ENCODE measurements at places on chromosomes 5 and 9.

DNA sequence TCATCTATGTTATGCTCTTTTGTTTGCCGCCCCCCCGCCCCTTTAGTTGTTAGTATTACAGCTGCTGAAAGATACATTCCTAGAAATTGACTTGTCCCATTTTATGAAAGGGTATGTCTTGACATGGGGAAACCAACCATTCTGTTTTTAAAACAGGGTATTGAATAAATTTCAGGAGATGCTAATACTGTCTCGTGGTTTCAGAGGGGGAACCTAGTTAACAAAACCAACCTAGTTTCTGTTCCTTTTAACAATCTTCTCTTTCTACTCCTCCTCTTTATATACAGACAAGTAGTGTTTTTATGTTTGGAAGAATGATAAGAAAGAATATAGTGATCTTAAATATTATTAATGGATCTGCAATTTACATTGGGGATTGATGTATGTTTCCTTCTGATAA is 3.5 kb downstream of the PIP5K1B start:
- DNase-seq, result no peak

DNA sequence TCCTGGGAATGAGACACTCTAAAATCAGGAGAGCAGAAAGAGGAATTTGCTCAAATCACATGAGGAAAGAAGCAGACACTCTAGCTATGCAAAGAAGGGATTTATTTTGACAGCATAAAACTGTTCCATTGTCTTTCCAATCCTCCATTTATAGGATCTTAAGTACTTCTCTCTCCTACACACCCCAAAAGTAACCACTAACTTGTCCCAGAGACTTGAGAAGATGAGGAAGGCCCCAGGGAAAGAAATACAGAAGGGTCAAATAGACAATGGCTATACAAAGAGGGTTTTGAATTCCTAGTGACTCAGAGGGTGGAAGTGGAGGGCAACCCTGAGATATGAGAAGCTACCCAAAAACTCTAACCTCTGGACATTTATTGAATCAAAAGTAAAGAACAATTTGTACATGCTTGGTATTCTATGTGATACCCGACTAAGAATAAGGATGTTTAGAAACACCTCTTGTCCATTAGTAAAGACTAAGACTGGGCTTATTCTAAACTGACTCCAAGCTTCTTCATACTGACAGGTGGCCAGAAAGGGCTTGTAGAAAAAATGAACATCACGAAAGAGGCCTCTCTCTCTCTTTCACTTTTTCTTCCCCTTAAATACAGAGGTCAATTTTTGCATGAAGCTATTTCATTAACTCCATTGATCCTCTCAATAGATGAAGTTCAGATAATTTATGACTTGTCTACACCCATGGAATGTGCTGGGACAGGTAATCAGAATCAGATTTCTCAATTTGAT is 20.6 kb downstream of the DMAC1 start:
- no peak for DNase-seq

DNA sequence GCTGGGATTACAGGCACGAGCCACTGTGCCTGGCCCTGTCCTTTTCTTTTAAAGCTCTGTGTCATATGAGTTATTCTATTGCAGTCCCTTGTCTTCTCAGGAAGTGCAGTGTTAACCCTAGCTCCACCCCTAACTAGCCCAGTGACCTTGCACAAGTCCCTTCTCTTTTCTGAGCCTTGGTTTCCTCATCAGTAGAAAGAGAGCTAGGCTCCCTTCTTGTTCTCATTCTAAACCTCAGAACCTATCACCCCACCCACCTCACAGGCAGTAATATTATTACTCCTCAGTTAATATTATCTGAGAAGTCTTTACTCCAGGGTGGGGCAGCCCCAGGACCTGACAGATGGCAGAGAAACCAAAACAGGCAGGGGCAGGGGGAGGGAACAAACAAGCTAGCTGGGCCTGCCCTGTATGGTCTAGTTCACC is 7.2 kb downstream of the CYFIP2 start:
- peak; percentile 47 for DNase-seq

DNA sequence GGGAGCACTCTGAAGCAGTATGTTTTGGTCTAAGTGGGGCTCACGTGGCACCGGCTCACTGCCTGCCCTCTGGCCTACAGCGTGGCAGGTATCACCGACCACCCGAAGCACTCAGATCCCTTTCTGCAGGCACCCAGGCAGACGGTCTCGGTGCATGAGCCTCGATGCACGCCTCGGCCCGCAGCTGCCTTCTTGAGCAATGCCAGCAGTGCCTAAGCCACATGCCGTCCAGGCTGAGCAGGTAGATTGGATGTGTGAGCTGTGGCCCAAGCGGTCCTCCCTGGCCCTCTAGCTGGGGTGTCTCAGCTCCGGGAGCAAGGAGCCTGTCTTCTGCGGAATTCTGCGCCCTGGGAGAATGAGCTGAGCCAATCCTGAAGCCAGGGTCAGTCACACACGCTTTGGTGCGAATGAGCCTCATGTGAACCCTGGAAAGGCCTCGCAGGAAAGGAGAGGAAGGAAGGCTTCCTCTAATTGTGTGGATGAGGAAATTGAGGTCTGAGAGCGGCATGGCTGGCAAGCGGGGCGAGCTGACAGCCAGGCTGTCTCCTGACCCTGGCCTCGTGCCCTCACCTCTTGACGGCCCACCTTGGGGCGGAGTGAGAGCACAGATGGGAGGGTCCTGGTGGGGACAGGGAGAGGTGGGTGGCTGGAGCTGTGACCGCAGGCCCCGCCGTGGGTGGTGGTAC is 14.4 kb downstream of the RXRA start:
- no peak for DNase-seq

DNA sequence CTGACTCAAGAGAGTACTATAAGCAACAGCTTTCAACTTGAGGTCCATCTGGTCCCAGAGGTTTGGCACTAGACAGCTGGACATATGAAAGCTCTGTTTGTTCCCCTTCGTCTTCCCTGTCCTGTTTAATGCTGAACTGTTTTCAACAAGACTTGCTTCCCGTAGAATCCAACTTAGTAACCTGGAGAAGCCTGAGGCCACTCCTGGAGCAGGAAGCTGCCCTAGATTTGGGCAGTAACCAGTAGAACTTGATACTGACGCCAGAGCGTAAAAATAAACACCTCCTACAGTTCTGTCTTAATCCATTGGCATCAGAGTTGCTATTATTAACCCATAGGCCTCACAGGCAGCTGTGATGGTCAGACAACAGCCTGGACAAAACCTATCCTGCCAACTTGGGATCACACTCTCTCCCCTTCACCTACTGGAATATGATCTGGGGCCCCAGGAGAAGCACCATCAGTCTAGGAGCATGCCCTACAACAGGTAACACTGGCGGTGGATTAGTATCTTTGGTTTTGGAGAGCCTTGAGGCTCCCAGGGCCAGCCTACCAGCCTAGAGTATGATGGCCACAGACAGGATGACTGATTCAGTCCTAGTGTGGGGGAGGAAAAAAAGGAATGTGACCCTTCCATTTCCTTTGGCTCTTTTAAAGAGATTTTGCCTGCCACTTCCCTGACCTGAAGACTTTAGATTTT is 29.2 kb downstream of the RUSC2 start:
- DNase-seq, result no peak

- DNase-seq, result no peak
These were observed 497.1 kb downstream of the NFIB start for GRCh38 chr9:13816837-13817236.

GRCh38 chr5:72505016-72505415 is 2.2 kb downstream of the ZNF366 start:
- DNase-seq, result no peak

GRCh38 chr9:69295872-69296552 is 29.0 kb upstream of the ENTREP1 start:
- DNase-seq, result no peak

GRCh38 chr9:96186591-96187011 is 115.4 kb downstream of the HSD17B3 start:
- DNase-seq, result no peak

DNA sequence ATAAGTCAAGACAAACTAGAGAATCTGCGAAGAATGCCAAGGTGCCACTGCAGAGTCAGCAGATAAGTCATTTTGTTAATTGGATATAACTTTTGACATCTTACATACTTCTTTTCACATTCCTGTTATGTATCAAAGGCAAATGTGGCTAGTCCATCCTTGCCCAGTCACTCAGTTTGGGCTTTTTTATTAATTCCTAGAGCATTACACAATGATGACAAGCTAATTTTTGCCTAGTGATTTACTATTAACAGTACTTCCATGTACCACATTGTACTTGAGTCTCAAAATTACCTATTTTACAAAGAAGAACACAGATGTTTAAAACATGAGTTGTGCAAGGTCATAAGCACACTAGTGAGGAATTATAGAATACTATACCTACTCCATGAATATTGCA is 680.8 kb downstream of the DNAH5 start:
- no peak for DNase-seq

DNA sequence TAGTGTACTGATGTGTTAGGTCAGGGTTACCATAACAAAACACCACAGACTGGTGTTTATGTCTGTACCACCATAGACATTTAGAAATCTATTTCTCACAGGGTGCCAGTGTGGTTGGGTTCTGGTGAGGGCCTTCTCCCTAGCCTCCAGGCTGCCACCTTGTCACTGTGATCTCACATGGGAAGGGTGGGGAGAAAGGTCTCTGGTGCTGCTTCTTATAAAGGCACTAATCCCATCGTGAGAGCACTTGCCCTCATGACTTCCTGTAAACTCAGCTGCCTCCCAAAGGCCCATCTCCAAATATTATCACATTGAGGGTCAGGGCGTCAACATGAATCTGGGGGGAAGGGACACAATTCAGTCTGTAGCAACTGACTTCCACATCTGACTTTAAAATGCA is 49.8 kb downstream of the PIK3R1 start:
- DNase-seq, result no peak

GRCh38 chr9:76717613-76718012 is 46.6 kb upstream of the PCA3 start:
- no peak for DNase-seq

DNA sequence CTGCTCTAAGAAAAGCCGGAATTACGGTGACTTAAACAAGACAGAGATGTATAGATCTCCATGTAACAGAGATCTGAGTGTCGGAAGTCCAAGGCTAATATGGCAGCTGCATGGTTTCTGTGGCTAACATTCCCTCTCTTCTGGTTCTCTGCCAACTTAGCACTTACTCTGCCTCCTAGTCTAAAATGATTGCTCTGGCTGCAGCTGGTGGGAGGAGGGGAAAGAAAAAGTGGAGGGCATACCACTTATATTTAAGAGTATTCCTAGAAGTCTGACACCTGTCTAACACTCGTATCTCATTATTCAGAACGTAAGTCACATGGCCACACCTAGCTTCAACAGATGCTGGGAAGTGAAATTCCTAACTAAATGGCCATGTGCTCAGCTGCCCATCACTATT is 551.5 kb upstream of the TLE4 start:
- no peak for DNase-seq

DNA sequence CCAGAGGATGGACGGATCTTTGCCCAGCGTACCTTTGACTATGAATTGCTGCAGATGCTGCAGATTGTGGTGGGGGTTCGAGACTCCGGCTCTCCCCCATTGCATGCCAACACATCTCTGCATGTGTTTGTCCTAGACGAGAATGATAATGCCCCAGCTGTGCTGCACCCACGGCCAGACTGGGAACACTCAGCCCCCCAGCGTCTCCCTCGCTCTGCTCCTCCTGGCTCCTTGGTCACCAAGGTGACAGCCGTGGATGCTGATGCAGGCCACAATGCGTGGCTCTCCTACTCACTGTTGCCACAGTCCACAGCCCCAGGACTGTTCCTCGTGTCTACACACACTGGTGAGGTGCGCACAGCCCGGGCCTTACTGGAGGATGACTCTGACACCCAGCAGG is 1.9 kb downstream of the PCDHGC5 start:
- DNase-seq, result no peak

GRCh38 chr5:147522435-147522834 is 12.6 kb upstream of the DPYSL3 start:
- DNase-seq, result no peak

- DNase-seq, result no peak
These were observed 169.0 kb downstream of the PTPRD start for GRCh38 chr9:10443868-10444204.

GRCh38 chr9:86079865-86080469 is 19.4 kb downstream of the GOLM1 start:
- no peak for DNase-seq

DNA sequence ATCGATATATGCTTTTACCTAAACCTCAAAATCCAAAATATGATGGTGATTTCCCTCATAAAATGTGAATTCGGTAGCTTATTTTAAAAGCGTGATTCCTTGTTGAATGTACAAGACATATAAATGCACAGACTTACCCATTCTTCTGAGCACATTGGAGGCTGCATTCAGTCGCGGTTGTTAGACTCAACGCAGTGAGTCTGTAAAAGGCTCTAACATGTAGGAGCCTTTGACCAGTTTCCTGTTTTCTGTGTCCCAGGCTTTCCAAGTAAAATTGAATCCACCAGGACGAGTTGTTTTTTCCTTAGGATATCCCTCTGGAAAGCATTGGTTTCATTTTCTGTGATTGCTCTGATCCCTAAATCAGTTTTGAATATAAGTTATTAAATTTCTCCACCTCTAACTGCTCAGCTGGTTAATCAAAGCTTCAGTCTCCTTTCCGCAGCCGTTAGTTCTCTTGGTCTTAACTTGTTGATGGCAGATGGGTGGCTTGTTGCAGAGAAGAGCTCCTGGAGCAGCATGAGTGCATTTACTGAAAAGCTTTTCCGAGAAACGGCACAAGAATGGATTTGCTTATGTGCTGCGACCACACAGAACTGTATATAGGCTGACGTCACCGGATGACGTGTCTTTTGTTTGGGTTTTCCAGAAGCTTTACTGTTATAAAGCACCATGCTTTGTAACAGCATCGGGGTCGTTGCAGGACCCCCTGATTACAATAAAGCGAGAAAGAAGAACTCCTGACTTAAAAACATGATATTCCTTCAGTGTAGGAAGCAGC is at the start of gene LRRTM2:
TSS of gene LRRTM2 (minus strand) at position 565 of the 781 bp plus-strand sequence. CDS start at position 141, 424 bp downstream.
- DNase-seq, result no peak

- DNase-seq, result no peak
These were observed 179.0 kb downstream of the C9orf50 start for GRCh38 chr9:129441852-129442251.

DNA sequence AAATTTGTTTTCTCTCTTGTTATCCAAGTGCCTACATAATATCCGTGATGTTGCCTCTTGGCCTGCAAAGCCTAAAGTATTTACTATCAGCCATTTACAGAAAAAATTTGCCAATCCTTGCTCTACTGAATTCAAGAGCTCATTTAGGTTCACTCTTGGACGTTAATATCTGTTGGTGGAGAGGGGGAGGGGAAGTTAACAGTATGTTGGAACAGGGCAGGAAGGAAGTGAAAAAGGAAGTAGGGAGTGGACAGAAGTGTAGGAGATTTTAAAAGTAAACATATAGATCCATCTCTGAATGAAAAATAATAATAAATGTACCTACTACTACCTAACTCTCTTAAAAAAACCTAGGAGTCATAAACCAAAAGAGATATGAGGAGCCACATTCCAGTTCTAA is 32.8 kb downstream of the ZNF608 start:
- DNase-seq, result no peak

GRCh38 chr9:127318651-127319167 is 54.1 kb downstream of the GARNL3 start:
- no peak for DNase-seq

GRCh38 chr5:176740702-176741496 is 69.5 kb upstream of the UNC5A start:
- DNase-seq, result no peak

- DNase-seq, result no peak
These were observed 143.5 kb downstream of the FANCC start for GRCh38 chr9:95174038-95174437.
